Stimulated activated CD4-positive, alpha-beta T cell treated with anti-CD3 and anti-CD28 coated beads, Interleukin-1b, Interleukin-23, amount 100 ng/mL, for 24 hours (primary cell): ENCODE measurements at places on chromosomes 4 and X.

DNA sequence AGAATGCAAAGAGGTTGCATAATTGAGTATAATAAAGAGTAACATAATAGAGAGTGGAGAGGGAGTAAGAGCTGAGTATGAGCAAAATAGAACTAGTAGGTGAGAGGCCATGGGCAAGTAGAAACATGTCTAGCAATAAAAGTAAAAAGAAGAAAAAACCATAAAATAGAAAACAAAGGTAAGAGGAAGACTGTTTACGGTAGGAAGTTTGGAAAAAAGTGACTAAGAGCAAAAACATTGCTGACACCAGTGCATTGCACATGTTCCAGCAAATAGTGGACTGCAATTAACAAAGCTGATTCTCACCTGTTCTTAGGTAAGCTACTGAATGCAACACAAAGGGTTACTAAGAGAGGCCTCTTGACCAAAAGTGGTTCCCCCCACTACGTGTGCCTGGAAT is 202.9 kb downstream of the TEX13A start:
- DNase-seq, result no peak

DNA sequence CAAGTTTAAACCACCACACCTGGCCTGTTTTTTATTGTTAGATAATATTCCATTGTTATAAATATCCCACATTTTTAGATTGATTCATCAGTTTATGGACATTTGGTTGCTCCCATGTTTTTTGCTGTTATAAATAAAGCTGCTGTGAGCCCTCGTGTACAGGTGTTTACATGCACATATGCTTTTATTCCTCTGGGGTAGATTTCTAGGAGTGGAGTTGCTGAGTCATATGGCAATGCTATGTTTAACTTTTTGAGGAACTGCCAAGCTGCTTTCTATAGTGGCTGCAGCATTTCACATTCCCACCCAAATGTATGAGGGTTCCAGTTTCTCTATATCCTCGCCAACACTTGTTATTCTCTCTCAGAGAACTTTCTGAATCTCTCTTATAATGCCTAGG is 90.5 kb downstream of the TBL1X start:
- no peak for DNase-seq

GRCh38 chr4:186808630-186809018 is 85.0 kb upstream of the FAT1 start:
- no peak for DNase-seq

- no peak for DNase-seq
These were observed 62.7 kb downstream of the TMEM131L start for GRCh38 chr4:153528705-153529485.

DNA sequence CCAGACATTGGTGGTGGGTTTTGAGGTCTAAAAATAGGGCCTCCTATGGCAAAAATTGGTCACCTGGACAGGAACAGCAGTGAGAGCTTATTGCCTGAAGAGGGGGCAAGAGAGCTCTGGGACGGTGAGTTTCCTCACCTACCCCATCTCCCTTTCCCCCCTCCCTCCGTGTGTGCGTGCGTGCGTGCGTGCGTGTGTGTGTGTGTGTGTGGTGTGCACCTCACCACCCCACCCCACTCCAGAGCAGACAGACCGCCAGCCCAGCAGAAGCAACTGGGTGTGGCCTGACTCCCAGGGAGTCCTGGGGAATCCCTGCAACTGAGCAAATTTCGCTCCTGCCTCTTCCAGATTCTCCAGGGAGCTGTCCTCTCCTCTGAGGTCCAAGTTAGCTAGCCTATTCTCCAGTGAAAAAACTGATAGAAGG is 44.7 kb downstream of the PRPS1 start:
- DNase-seq, result no peak

DNA sequence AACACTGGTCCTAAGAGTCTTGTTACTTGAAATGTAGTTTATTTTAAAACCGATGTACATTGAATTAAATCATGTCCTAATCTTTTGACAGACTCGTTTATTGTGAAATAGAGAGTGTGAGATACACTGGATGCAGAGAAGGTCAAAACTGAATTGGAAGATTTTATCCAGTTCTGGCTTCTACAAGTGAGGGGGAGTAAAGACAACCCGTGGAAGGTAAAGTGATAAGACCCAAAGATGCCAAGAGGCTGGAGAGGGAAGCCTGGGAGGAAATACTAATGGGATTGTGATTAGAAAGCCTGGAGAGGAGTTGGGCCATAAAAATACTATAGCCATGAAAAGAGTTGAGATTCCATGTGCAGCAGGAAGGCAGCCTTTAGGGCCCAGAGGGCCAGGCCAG is 424.5 kb upstream of the NR3C2 start:
- DNase-seq, result no peak

- no peak for DNase-seq
These were observed 103.4 kb downstream of the MFAP3L start for GRCh38 chr4:169922632-169923276.

DNA sequence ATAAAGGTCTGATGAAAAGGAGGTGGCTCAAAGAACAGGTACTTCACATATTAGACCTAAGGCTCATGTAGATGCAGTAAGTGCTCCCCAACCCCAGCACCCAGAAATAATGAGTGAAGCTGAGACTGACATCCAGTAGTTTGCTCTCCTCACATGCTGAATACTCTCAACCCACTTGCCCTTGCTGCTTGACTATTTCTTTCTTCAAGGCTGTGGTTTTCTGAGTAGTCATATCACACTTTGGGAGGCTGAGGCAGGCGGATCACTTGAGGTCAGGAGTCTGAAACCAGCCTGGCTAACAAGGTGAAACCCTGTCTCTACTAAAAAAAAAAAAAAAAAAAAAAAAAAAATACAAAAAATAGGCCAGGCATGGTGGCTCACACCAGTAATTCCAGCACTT is 51.5 kb upstream of the PRPS1 start:
- no peak for DNase-seq

GRCh38 chr4:153927451-153927850 is 138.6 kb upstream of the SFRP2 start:
- no peak for DNase-seq

DNA sequence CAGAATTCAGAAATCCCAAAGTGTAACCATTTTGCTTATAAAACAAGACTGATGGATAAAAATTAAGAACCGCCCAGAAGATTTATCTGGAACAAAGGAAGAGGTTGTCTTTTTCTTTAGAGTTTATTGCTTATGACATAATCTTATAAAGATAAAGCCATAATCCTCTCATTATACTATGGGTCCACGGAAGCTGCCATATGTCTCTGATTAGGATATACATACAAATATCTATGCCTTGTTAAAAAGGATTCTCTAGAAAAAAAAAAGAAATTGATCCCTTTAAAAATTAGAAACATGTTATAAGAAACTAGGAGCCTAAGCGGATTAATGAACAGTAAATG is 70.5 kb downstream of the RELL1 start:
- no peak for DNase-seq

GRCh38 chr4:183348706-183349659 is 26.8 kb upstream of the CLDN24 start:
- peak; percentile 1 for DNase-seq

DNA sequence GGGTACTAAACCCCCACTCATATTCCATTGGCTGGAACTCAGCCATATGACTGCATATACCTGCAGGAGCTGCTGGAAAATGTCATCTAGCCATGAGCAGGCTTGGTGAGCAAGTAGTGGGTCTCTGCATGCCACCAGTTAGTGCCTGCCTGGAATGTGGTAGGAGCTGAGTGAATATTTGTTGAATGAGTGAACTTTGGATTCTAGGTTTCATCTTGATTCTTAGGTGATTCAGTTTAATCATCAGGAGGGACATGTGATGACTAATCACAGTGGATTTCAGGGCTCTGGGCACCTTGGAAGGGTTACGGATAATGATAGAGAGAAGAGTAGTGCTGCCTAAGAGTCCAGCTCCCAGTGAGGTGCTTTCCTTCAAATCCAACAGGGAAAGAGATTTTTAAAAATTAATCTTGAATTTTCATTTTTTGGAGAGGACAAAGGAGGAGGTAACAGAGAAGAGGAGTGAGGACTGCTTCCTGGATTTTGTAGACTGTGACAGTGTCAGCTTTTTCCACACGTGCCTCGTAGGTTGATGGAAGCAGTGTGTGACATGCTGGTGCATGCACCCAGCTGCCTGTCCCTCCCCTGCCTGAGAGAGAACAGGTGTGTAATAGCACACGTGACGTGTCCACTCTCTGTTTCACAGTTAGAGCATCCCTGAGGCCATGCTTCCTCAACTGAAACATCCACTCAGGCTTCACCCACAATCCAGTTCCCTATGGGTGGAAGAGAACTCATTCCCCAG is 30.4 kb downstream of the NHS start:
- DNase-seq, result no peak

- DNase-seq, result no peak
These were observed 44.6 kb downstream of the IL13RA1 start for GRCh38 chrX:118772051-118772450.

DNA sequence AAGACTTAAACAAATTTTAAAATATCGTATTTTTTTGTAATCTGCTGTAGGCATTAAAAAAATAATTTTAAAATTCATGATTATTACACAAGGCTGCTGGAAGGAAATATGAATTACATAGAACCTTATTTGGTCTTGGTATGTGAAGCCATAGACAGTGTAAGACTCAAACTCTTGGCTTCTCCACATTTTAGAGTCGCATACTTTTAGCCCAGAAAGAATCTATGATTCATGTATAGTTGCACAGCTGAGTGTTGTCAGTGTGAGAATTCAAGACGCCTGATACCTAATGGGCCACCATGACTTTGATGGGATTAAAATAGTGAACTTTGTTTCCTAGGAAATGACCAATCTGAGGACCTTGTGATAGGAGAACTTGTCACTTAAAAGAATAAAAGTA is 1.4 kb downstream of the INTU start:
- no peak for DNase-seq

DNA sequence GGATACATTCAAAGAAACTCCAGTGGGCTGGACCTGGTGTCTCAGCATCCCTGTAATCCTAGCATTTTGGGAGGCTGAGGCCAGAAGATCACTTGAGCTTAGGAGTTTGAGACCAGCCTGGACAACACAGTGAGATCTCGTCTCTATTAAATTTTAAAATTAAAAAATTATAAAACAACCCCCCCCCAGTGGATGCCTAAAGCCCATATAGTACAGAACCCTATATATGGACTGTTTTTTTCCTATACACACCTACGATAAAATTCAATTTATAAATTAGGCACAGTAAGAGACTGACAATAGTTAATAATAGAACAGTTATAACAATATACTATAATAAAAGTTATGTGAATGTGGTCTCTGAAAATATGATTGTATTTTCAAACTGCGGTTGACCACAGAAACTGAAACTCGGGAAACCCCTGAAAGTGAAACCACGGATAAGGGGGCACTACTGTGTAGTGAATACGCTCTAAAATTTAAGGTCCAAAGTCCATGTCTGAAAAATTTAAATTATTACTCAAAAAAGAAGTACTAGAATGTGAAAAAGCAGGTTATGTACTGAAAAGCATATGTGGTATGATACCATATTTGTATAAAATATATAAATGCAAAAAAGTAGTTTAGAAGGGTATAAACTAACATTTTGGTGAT is 2.0 kb downstream of the SMIM14 start:
- no peak for DNase-seq

- DNase-seq, result no peak
These were observed 36.1 kb downstream of the DCK start for GRCh38 chr4:71029504-71029903.

- no peak for DNase-seq
These were observed 121.0 kb downstream of the PCDH19 start for GRCh38 chrX:100289066-100289558.

DNA sequence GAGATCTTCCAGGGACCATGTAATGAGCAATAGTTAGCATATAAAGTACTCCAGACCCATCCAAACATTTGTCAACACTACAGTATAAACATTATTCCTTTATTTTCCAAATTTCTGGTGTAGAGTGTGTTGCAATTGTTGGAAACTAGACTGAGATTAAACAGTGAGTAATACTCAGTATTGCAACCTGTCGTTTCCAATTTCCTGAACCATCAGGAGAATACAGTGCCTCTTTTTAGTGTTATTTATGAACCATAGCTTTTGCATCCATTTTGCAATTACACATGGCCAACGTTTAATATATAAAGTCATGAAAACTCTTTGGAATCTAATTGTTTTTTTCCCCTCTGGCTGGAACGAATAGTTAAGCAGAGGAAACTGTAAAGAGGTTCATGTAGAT is 58.3 kb upstream of the DHRSX start:
- no peak for DNase-seq

GRCh38 chr4:12416755-12417154 is 988.1 kb upstream of the HS3ST1 start:
- no peak for DNase-seq

DNA sequence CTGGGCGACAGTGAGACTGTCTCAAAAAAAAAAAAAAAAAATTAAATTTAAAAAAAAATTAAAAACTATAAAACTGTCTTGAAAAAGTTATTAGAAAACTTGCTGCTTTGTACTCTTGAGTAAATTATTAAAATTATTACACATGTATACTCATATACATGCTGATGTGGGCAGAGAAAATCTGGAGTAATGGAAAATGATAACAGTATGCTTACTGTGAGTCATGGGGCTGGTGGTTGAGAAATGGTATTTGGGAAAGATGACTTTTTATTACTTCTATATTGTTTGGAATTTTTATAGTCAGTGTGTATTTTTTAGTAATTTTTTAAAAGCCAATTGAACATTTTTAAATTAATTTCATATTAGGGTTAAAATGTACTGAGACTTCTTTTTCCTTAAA is 7.5 kb downstream of the YY2 start:
- no peak for DNase-seq

- no peak for DNase-seq
These were observed 84.1 kb downstream of the TMEM164 start for GRCh38 chrX:110086916-110087484.

DNA sequence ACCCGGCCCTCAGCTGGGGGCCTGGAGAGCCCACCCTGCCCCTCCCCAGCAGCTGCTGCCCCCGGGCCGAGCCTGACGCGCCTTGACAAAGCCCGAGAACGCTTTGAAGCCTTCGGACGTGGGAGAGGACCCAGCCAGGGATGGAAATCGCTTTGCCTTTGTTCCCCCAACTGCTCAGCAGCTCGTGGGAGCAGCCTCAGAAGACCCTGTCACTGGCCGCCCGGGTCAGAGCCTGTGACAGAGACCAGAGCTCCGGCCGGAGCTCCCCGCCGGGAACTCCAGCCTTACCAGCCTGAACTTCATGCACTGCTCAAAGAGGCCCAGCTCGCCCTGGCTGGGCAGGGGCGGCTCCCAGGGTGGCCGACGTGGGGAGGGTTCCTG is 2.6 kb upstream of the SLC6A8 start:
- no peak for DNase-seq
